ENCODE measurements at places on chromosomes 16 and 17.

- DNase-seq = no peak
Measured at GRCh38 chr16:87549627-87550494, 52.4 kb upstream of the JPH3 start.

DNA sequence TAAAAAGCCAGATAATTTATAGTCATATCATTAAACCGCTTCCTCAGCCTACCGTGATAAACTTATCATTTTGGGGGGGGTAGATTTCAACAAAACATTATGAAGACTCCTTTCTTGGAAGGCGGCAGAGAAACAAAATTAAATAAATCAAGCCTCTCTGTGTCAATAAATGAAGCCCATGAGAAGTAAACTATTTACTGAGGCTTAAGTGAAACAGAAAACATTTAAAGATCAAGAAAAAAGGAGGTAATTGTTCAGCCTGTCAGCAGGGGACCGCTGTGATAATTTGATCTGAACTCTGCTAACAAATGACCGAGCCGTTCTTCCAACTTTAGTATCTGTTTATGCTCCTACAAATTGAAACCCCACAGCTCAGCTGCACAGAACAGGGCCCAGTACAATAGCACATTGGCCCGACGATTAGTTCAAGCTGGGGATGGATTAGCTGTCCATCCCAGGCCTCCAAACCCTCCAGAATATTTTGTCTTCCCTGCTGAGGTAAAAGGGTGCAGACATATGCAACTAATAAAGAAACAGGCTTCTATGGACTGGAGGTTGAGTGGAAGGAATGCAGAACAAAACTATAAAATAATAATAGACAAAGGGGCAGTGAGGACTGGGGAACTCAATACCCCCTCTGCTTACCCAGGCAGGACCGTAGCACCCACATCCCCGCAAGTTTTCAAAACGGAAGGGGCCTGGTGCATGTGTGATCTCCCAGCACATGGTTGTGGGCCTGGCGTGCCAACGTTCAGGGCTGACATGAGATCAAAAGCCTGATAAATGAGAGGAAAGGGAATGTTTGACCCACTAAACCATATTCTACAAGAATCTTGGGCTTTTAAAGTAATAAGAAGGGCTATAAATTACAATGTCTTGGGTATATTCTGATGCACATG, 298.1 kb upstream of the IRX5 start:
- DNase-seq = no peak

DNA sequence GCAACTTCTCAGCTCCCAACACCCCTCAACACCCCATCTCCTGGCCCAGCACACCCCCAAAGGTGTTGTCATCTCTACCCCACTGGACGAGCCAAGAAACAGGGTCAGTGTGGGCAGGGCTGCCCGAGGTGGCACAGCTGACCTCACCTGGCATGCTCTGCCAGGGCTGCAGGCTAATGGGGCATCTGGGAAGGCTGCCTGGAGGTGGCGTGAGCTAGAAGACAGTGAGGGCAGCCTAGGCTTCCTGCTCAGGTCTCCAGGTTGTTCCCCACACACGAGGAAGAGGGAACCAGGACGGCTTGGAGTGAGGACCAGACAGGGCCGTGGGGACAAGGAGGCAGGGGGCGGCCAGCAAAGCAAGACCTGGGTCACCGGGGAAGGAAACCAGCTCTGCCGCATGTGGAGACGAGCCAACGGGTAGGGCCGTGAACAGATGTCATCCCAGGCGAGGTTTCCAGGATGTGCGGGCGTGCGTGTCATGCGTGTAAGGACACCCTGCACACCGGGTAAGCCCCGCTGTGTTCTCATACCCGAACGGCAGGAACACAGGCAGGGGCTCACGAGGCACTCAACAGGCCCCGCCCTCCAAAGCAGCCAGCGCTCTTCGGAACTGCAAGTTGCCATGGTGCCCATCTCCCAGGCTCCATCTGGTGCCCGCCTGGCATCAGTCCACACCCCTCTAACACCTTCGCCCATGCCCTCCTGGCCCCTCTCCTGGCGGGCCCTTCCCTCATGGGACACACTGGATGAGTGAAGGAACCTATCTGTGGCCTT, 29.6 kb upstream of the PVALEF start:
- DNase-seq = no peak

GRCh38 chr16:83776944-83777343, 30.8 kb upstream of the HSBP1 start:
- DNase-seq = no peak

DNA sequence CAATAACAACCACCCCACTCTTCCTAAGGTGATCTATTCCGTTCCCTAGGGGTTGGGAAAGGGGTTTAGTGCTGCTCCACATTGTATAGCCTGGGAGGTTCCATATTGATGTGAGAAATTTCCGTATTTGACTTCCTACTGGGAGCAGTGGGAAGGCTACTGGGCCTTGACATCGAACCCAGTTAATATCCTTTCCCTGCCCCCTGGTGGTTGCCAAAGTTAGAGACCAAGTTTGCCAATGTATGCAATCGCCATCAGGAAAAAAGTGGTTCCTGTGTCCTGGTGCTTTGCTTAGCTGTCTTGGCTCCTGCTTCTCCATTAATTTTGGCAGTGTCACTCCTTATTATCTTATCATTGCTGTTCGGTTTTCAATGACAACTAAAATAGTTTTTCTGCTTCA, 914.9 kb downstream of the KCNJ2 start:
- DNase-seq = no peak

Data from CD4-positive, alpha-beta memory T cell (primary cell).